ENCODE measurements at places on chromosomes 1 and 21. TPM values are rescaled to one million over a fixed set of nuclear protein-coding genes. Genes with fewer than 3 reads are reported as not detected.

- no peak for DNase-seq
These were observed 1.6 kb downstream of the ITLN2 start for GRCh38 chr1:160953030-160953429.

DNA sequence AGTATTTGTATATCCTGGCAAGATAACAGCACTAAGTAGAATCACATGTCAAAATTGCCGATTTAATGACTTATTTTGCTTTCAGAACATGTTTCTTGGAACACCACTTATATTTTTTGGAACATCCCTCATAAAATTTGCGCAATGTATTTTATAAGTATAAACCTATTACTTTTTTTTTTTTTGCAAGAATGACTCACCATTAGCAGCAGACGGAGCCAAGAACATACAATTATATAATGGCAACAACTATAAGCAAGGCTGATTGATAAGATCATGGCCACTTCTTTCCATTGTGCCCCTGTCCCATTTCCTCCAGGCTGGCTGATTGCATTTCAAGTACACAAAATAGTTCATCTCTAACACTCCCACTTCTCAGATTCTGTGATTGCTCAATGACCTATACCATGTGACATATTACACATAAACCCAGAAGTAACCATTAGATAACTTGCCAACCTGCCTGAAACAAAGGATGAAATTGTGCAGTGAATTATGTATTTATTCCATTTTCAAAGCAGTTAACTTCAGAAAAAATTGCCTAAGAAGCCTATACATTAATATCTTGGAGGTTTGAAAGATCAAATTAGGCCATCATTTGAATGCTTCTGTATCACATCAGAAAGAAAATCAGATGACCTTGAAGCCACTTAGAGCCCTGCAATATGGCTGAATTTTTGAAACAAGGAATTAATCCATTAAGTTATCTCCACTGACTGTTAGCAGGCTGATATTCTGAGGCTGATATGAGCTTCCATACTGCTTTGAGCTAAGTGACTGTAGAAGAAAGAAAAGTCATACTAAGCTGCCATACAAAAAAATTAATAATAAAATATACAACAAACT is 77.8 kb upstream of the PRMT6 start:
- DNase-seq, result no peak

DNA sequence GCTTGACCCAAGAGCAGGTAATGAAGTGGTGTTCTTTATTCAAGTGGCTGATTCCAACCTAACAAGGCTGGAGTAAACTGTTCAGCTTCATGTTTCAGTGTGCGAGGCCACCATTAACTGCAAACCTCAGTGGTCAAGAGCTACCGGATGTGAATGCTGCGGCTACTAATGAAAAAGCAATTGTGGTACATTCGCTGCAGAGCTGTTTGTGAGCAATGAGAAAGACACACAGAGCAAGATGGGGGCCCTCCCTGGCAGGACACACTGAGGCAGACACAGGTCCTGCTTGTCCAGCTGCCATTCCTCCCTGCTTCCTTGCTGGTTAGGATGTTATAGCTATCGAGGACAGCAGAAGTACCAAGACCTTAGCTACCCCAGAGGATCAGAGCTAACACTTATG is 26.1 kb downstream of the SYF2 start:
- no peak for DNase-seq

DNA sequence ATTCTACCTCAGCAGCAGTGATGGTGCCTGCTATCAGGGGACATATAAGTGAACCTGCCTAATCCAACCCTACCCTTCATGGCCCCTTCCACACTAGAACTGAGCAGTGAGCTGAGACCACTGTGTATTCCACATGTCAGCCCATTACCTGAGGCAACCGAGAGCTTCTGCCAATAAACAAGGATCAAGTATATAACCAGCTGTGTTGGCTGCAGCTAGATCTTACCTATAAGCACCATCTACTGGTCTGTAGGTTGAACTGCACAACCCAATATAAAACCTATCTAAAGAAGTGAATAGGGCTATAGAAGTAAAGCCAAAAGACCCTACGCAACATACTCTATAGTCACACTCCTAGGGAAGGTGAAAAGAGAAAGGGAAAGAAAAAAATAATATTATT is 376.9 kb downstream of the HHIPL2 start:
- DNase-seq, result no peak

DNA sequence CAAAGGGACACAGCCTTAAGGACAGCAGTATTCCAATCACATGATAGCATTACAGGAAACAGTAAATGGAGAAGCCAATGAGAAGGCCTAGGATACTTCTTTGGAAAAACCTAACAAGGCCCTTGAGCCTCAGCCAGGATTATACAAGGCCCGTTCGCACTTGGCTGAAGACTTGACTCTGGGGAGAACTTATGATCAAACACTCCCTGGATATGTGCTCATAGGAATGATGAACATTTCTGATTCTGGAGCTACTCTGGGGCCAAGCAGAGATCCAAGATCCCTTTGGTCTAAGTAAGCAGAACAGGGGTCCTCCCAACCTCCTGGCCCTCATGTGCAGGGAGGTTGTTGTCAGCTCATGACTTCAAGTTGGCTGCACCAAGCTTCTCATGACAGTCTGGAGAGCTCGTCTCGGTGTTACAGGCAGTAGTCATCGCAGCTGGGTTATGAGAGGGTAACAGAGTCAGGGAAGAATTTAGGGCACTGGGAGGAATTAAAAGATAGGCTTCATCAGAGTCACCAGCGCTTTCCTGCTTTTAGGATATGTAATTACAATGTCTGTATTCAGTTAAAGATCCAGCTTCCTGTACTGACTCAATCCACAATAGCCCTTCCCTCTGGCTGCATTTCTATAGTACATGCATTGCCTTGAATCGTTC is 92.5 kb upstream of the IRF2BP2 start:
- no peak for DNase-seq

DNA sequence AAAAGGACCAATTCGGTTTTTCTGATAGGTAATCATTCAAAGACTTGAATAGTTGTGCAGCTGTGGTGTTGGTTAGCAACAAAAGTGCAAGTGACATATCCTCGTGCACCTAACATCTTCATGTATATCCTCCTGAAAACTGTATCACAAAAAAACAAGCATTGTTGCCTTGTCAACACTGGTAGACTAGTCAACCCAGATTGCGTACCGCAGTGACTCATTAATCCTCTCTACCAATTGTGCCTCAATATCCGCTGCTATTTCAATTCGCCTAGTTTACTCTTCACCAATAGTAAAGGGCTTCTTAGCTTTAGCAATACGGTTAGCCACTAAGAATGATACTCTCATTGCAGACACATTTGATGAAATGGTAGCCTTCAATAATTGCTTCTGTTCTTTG is 3.5 kb downstream of the HHAT start:
- peak; percentile 73 for DNase-seq

DNA sequence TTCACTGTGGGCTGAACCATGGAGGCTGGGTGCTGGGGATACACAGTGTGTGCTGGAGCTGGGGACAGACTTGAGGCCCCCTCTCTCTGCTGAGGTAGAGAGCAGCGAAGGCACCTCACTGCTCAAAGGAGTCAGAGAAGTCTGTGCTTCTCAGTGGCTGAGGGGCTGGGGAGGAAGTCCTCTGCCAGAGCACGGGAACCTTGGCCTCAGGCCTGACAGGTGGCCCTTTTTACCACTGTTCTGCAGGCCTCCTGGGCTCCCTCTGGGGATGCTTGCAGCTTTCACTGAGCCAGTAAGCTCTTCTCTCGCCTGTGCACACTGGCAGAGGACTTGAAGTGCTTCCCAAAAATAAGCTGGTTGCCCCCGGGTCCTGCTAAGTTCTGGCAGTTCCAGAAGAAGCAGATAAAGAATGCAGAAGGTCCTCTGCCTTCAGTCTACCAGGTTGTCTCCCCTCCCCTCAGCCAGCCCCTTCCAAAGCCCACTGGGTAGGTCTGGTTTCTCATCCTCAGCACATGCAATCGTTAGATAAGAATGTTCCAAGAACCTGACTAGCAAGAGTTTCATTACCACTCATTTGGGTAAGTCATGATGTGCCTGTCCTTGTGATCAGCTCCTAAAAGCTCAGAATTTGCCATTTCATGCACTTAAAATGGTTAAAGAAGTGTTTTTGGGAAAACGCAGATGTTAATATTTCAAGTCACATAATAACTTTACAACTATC is 53.9 kb downstream of the TENT5C start:
- peak; percentile 70 for DNase-seq

Gene JAM2
- 0.37 TPM for total RNA-seq

Gene LRRIQ3
- total RNA-seq, result 1.6 TPM

Gene PDPN
- not detected for total RNA-seq

Gene TRAF3IP3
- 351 TPM for total RNA-seq

Gene HAX1
- total RNA-seq, result 123 TPM

Gene DYNLT4
- total RNA-seq, result 1.3 TPM

Gene FCAMR
- total RNA-seq, result not detected

Gene ANGPTL7
- total RNA-seq, result not detected
